ENCODE measurements at places on chromosomes 4 and X.
A peak's percentile ranks its signal among the peaks of the same experiment; 100 is the strongest.

GRCh38 chrX:40449396-40449795 is 131.4 kb upstream of the ATP6AP2 start:
- DNase-seq, result no peak

- no peak for DNase-seq
These were observed 476.0 kb upstream of the FTHL17 start for GRCh38 chrX:31547816-31548215.

- DNase-seq, result no peak
These were observed 40.5 kb downstream of the AFF2 start for GRCh38 chrX:148540671-148541583.

- peak; percentile 85 for DNase-seq
These were observed at the start of gene LIN54 for GRCh38 chr4:83010522-83011318. TSS of gene LIN54 (minus strand) at chr4:83010823. CDS start at chr4:82984844, 25,979 bp downstream.

- no peak for DNase-seq
These were observed 1107.6 kb downstream of the C4orf33 start for GRCh38 chr4:130203571-130203970.

DNA sequence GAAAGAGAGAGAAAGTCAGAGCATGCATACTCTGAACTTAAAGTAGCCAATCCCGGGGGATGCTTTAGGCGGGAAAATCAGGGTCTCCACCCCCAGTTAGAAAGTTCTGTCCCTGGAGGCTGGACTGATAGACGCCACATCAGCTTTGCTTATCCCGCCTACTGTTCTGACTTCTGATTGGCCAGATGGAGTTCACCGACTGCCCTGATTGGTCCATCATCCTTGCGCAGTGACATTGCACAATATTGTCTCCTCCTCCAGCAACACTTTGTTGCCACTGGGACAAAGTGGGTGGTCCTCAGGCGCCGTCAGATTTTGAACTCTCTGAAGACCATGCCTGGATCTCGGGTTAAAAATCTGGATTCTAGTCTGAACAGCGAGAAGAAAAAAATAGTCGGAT is 50.3 kb downstream of the SSX3 start:
- DNase-seq, result no peak

- DNase-seq, result peak; percentile 85
These were observed 10.1 kb downstream of the DLG3 start for GRCh38 chrX:70454441-70455365.

- no peak for DNase-seq
These were observed 106.8 kb upstream of the RAI2 start for GRCh38 chrX:17967888-17968287.

GRCh38 chr4:54016504-54016903 is 47.9 kb downstream of the CHIC2 start:
- DNase-seq, result no peak

DNA sequence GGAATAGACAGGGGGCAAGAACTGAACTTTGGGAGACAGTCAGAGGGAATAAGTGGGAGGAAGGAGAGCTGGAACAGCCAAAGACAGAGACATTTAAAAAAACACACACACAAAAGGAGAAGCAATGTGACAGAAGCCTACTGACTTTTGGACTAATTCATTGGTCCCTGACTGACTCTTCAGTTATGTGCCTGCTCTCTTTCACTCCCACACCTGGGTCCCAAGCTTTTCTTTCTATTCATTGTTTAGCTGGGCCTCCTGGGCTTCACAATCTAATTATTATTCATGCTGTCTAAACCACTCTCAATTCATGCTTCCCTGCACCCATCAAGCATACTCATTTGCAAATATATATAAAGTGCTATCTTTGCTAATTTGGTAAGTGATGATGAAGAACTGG is 139.2 kb upstream of the IRS4 start:
- no peak for DNase-seq

GRCh38 chr4:153794006-153794405 is 5.1 kb upstream of the SFRP2 start:
- DNase-seq, result no peak

DNA sequence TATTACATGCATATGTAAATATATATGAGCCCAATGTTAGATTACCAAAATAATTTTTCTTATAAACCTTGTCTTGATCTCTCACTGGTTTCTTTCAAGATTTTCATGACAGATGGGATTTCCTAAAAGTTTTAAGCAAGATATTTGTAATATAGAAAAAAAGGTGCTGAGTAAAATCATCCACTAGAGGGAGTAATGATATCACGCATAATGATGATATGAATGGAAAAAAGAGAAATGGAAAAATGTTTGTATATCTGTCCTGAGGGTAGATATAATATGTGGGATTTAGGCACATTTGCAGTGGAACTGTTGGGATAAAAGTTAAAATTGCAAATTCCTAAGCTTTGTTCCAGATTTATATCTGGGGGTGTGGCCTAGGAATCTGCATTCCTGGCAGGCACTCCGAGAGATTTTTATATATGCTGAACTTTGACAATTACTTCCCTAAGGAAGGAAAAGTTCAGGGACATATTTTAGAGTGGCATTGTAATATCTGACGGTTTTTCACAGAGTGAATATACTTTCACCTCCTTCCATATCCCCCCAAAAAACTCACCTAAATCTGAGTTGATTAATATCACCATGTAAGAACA is 60.5 kb downstream of the TMA16 start:
- DNase-seq, result no peak

DNA sequence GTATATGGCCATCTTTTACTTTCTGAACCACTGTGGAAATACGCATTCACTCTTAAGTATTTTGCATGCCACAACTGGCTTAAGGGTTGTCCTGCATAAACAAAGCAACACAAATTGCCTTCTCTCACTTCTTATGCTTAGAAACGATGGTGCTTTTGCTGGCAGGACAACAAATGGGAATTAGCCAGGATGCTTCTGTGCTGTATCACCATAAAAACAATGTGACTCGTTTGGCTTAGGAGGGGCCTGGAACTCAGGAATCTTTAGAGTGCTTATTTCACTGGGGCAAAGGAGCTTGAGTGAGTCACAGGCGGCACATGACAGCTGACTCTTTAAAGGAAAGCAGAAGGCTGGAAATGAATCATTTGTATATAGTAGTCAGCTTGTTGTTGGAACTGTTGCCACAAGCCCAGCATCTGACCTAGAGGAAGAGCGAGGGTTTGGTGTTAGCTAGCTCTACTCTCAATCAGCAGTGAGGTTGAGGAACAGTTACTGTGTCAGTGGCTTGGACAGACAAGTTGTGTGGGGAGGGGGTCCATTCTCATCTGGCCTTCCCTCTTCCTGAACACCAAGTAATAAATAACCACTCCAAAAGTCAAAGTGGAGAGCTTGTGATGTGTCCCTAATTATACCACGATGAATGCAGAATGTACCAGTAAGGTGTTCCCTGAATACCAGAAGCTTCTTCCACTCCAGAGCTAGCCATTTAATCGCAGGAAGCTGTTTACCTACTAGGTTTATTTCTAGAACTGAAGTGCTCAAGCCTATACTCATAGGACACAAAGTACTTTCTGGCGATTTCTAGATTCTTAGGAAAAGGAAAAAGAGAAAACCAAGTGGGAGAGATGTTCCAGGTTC is 293.1 kb downstream of the CAMK2D start:
- DNase-seq, result peak; percentile 33

DNA sequence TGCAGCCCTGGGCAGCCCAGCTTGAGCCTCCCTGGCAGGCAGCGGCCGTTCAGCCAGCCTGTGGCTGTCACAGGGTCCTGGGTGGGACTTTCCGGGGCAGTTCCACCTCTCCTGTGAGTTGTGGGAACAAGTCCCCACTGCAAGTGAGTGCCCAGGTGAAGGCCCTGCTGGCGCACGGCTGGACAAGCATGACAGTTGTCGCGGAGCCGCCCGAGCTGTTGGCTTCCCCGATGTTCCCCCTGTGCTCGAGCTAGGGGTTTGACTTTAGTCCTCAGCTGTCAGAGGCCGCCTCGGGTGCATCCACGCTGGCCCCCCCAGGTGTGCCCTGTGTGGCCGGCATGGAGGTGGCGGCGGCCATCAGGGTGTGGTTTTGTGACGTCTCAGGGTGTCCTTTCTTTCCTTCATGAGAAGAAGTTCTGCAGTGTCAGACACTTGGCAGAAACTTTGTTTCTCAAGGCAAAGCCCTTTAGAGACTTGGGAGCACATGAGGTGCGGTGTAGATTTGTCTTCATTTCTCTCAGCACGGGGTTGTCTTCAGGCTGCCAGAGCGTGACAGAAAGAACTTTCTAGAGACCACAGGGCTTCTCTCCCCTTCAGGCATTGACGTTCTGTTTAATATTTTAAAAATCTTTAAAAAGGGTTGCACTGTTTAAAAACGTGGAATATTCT is 69.4 kb upstream of the HGFAC start:
- no peak for DNase-seq

DNA sequence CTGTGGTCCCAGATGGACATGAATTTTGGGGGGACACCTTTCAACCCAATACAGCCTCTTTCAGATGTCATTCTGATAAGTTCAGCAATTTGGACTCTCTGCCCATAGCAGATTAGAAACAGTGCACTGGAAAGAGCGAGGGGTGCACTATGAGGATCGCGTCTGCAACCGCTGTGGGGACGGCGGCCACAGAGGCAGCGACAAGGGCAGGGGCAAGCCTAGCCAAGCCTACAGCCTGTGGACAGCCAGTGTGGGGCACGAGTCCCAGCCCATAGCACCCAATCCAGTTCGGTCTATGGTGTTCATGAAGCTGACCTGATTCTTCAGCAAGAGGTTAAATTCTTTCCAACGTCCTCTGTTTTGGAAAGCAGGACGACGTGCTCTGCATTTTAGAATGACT is 9.7 kb upstream of the NSG1 start:
- DNase-seq, result no peak

- DNase-seq, result no peak
These were observed 112.3 kb downstream of the ANAPC4 start for GRCh38 chr4:25489253-25489797.

- no peak for DNase-seq
These were observed 2.9 kb downstream of the PF4 start for GRCh38 chr4:73978886-73979285.

DNA sequence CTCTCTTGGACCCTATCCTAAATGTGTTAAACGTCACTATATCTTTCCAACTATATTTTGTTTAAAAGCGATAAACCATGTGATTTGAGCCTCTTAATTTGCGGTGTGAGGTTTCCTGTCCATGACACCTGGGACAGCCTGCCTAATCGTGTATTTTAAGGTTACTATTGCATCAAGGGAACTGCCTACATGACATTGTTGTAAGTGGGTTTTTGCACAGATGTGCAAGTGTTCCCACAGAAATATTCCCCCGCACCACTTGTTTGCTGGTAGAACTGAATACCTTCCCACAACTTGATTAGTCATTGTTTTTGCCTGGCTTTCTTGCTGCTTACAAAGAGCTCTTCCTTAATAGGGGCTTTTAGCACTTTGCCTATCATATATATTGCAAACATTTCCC is 5.1 kb upstream of the FAM184B start:
- no peak for DNase-seq

- DNase-seq, result peak; percentile 57
These were observed at the start of gene IL9R for GRCh38 chrX:155997436-155997835. TSS of gene IL9R (plus strand) at chrX:155997696. CDS start at chrX:155997760, 64 bp downstream.

DNA sequence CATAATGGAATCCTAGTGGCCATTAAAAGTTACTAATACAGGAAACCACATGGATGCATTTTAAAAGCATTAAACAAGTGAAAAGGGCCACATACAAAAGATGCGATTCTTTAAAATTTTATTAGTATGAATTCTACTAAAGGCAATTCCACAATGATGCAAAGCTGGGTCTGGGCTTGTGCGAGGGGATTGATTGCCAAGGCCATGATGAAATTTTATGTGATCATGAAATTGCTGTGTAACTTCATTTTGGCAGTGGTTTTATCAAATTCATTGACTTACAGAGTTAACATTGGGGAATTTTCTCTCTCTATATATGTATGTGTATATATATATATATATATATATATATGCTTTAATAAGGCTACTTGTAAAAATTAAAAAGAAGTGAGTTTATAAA is 1142.5 kb upstream of the IGFBP7 start:
- DNase-seq, result no peak

DNA sequence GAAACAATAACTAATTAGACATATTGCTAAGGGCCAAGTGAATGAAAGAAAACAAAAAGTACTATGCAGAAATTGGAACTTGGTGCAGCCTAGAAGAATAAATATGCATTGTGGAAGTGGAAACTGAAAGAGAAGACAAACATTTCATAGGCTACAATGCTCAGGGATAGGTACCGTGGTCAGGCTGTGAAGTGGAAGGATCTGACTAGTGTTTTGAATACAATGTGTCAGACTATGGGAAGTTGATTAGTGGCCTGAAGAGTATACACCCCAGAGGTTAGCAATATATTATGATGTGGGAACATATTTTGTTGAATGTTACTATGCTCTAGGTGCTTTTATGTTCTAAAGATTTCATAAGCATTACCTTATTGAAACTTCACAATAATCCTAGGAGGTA is 36.8 kb downstream of the GPRIN3 start:
- DNase-seq, result no peak

- no peak for DNase-seq
These were observed 1.6 kb downstream of the RNF150 start for GRCh38 chr4:141131723-141132071.

DNA sequence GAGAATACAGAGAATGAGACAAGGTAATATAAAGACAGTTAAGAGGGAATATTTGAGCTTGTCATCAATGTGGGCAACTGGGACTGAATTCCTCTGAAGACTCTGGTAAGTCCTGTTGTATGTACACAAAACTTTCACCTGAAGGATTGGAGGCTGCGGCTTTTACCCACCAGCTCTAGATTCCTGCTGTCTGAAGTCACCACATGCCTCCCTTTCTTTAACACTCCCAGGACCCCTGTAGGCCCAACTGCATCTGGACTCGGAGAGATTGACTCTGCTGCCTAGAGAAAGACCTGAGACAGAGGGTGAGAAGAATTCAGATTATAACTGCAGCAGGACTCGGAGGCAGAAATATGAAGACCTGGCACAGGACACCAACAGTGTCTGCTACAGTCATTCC is 1048.0 kb downstream of the PDHA2 start:
- no peak for DNase-seq

GRCh38 chrX:81414630-81415029 is 212.7 kb downstream of the SH3BGRL start:
- DNase-seq, result no peak

- no peak for DNase-seq
These were observed 1212.8 kb upstream of the ADGRL3 start for GRCh38 chr4:59987289-59987688.

DNA sequence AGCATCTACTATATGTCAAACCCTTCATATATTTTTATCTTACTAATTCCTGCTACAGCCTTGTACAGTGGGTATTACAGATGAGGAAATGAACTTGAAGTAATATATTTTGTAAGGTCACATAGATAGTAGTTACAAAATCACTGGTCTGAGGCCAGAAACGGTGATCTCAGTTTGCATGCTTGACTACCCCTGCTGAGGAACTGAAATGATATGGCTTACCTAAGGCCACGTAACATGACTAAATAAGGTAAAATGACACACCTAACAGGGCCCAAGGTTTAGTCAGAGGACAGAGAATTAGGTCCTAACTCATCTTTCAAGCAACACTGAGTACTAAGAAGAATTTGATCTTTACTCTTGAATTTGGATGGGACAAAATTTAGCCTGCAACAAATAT is 1.5 kb upstream of the COMMD8 start:
- DNase-seq, result no peak

DNA sequence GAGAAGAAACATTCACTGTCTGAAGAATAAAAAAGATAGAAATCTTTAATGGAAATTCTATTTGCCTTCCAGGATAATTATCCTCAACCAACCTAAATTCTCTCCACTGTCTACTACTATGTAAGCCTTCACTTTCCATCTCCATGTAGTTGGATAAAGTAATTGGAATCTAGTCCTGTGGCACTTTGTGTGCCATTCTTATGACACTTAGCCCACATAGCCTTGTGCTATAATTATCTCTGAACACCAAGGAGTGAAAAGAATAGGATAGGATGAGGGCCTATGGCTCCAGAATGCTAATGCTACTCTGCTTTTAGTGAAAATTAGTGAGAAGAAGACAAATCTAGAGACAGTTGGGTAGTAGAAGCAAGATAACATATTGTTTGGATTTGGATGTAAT is 20.2 kb downstream of the PRSS48 start:
- DNase-seq, result no peak

All from stimulated activated naive CD8-positive, alpha-beta T cell treated with anti-CD3 and anti-CD28 coated beads, Interleukin-15, amount 100 ng/mL, for 72 hours (primary cell).